NCI-H1694 (cell line): ENCODE measurements at places on chromosomes 3 and 15.

- DNase-seq, result no peak
Observed at GRCh38 chr3:61141697-61142096, 109.6 kb downstream of the FHIT start.

- no peak for DNase-seq
Observed at GRCh38 chr3:11060500-11061251, 68.1 kb downstream of the SLC6A1 start.

GRCh38 chr15:57045741-57046382 is 127.4 kb downstream of the TCF12 start:
- no peak for DNase-seq

GRCh38 chr3:124964387-124964786 is 29.8 kb upstream of the MUC13 start:
- DNase-seq, result no peak

- DNase-seq, result no peak
Observed at GRCh38 chr15:62999923-63000561, 42.5 kb upstream of the TPM1 start.

GRCh38 chr3:31891876-31892455 is 89.1 kb downstream of the OSBPL10 start:
- DNase-seq, result no peak

- no peak for DNase-seq
Observed at GRCh38 chr3:125067225-125067624, 11.4 kb upstream of the HEG1 start.

- no peak for DNase-seq
Observed at GRCh38 chr3:136891934-136892855, 30.2 kb downstream of the NCK1 start.

GRCh38 chr3:184156522-184156955 is 1.4 kb downstream of the DVL3 start:
- no peak for DNase-seq

DNA sequence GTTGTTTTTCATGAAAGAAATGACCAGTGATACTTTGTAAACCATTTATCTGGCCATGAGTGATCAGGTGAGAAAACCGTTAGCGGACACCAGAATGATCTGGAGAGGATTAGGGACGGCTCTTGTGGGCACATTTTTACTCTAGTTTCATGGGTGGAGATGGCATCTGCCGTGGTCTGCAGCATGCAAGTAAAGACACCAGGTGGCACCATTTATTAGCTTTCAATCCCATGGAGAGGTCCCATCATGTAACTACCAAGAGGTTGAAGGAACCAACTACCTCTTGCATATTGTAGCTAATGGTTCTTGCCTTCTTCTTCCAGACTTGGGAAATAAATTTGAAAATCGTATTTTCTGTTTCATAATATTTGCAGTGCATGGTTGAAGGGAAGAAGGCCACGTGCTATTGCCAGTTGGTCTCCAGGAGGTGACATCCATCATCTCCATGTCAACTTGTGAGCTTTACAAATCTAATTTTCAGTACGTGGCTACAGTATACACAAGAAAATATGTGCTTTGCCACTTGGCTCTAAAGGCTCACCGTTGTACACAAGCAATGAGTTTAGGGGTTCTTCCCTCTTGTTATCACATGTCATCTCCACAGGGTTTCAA is 1.5 kb upstream of the MAPKBP1 start:
- peak; percentile 61 for DNase-seq

- no peak for DNase-seq
Observed at GRCh38 chr3:114079761-114080160, 23.2 kb downstream of the QTRT2 start.

GRCh38 chr3:77324105-77324504 is 284.2 kb downstream of the ROBO2 start:
- DNase-seq, result no peak

GRCh38 chr15:66574596-66574950 is 8.8 kb upstream of the LCTL start:
- no peak for DNase-seq

DNA sequence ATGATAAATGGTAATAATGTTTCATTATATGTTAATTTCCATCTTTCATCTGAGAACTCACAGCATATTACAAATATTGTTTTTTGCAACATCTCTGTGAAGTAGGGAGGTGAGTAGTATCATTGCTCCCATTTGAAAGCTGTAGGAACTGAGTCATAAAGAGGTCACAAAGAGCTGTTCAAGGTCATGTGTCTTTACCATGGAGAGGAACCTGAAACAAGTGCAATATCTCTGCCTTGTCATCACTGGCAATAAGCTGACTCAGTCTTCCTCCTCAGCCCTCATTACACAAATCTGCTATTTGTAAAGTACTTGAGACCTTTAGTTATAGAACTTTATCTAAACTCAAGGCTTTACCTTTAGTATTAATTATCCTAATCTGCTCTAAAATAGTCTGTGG is 4.4 kb upstream of the ATP13A4 start:
- DNase-seq, result no peak

DNA sequence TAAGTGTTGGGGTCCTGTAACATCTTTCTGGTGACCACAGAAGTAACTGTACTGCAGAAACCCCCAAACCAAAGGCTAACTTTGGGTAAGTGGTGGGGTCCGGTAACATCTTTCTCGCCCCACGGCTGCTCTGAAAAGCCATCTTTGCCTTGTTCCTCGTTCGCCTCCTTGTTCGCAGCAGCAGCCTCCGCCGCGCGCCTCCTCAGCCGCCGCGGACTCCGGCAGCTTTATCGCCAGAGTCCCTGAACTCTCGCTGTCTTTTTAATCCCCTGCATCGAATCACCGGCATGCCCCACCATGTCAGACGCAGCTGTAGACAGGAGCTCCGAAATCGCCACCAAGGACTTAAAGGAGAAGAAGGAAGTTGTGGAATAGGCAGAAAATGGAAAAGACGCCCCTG is 316.8 kb downstream of the TUSC7 start:
- no peak for DNase-seq

DNA sequence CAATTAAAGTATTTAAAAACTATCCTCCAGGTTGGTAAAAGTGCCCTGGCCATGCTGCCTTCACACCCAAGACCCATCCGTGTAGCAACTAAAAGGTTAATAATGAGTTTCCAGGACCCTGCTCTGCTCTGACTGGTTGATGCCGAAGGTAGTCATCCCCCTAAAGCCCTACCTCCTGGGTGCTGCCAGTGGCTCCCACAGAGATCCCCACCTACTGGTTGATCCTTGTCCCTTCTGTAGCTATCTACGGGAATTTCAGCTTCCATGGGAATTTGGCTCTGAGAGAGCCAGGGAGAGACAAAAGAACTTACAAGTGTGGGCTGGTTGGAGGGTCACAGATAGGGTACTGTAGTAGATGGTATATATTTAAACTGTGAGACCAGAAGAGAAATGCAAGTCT is 110.6 kb upstream of the NANOGP8 start:
- DNase-seq, result no peak

DNA sequence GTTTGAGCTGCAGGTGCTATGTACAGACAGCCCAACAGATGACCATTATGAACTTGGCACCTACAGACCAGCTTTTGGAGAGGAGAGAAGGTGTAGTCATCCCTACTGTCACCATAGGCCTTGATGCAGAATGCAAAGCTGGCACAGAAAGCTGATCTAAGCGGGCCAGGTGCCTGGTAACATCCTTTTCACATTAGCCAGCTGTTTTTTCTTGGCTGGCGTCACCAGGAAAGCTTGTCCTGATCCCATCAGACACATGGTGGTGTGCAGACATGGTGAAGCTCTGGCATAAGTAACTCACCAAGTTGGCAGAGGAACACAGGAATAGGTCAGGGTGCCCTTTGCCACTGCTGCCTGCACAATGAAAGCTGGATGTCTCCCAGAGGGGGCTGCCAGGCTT is 97.2 kb upstream of the MB21D2 start:
- peak; percentile 42 for DNase-seq

DNA sequence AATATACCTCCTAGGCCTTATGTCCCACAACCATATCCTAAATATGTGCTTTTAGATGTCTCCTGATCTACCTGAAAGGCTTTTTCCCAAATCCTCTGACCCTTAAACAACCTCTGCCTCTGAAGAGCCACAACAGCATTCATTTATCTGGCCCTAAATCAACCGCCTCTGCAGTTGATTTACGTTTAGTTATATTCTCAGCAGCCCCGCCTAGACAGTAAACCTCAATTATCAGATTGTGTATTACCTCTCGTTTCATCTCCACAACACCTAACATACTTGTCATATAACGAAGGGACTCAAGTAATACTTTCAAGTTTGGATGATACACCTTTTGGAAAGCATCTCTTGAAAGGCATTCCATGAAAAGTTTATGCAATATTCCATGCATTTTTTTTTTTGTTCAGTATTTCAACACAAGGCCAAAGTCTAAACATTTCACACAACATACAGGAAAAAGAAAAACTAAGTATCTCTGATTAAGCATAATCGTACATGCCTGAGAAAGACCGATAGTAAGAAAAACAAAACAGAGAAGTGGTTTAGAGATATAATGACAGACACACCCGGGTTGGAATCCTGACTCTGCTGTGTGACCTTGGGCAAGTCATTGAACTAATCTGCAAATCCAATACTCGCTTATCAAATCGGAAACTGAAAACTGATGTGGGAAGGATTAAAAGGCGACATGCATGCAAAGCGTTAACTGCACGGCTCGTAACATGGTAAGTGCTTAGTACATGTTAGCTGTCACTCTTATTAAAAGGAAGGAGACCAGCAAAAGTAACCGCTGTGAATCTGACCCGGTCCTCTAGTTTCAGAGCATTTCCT is 778 bp downstream of the CRBN start:
- no peak for DNase-seq

- DNase-seq, result peak; percentile 11
Observed at GRCh38 chr3:138347960-138348753, at the start of gene MRAS. Gene MRAS, plus strand, starts transcription at chr3:138348579. Its CDS starts 24,305 bp downstream, at chr3:138372884.

GRCh38 chr3:68007621-68008226 is 353.3 kb upstream of the SUCLG2 start:
- no peak for DNase-seq

DNA sequence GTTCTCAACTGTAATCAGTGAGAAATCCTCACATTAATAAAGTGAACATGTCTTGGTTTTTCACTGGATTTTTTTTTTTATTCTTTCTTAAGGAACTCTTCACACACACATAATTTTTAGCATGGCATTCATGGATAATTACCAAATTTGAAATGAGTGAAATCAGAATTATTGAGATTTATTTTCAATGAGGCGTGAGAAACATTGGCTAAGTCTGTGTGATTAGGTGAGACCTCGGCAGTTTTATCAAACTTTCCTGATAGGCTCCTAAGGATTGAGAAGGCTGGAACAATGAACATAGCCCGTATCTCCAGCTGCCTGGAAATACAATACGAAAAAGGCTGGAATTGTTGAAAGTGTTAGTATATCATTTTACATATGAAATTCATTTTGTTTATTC is 35.5 kb downstream of the MDFIC2 start:
- DNase-seq, result no peak

DNA sequence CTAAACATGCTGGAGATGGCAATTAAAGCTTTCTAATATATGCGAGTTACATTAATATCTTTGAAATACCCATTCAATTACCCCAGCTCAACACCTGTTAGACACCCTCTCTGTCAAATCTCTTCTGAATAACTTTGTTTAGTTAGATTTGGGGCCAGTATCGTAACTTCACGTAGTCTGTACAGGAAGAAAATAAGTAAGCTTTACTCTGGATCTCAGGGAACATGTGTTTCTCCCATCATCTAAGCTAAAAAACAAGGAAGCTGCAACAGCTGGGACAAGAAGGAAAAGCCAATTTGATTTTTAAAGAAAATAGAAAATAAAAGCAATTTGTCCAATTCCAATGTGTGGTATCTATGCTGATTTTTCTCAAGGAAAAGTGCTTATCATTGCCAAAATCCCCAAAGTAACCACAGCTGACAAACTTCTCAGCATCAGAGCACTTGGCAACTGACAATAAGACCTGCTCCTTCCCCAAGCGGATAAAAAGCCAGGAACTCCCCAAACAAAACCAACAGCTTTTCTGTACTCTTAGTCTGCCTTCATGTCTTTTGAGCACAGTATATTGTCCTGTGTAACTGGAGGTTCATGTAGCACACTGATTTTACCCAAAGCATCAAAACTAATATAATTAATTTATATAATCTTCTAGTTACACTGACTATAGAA is 279.1 kb downstream of the ZBTB20 start:
- no peak for DNase-seq

GRCh38 chr3:116265320-116265695 is 180.0 kb downstream of the LSAMP start:
- no peak for DNase-seq

GRCh38 chr15:47794252-47794914 is 77.1 kb downstream of the SEMA6D start:
- no peak for DNase-seq

GRCh38 chr3:148866261-148866660 is 1.2 kb downstream of the CPA3 start:
- no peak for DNase-seq

- no peak for DNase-seq
Observed at GRCh38 chr3:42216931-42217333, 49.1 kb downstream of the CCK start.

GRCh38 chr15:78339559-78339958 is 594 bp upstream of the CRABP1 start:
- DNase-seq, result no peak

GRCh38 chr3:84961521-84962255 is 2.9 kb downstream of the CADM2 start:
- DNase-seq, result no peak
